ENCODE measurements at places on chromosomes 12 and 14.

DNA sequence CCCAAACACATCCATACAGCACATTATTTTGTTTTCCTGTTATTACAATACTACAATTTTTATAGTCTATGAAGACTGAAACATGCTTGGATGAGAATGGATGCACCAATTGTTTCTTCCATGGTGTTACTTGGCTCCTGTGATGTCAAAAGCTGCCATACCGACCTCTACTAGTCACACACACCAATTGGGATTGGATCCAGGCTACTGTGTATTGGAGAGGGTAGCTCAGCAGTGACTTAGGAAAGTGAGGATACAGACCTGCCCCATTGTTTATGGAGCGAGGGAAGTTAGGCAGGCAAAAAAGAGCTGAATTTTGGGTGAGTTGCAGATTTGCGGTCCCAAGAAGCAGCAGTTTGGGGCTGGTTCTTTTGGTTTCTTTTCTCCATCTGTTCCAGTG lies 30.8 kb upstream of the AKAP6 start:
- DNase-seq = no peak

DNA sequence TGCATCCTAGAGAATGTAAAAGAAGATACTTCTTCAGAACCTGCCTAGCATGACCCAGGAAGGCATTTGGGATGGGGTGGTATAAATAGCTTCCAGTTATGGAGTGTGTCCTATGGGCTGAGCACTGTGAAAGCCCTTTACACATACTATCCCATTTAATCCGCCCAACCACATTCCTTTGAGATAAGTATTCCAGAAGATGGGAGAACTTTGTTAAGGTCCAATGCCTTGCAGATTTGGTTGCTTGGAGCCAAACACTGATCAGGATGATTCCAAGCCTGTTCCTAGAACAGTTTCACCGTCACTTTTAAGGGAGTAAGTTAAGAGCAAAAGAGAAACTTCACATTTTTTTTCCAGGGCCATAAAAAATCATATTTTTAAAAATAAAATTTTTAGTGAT lies 82.5 kb upstream of the CLMN start:
- DNase-seq = no peak

DNA sequence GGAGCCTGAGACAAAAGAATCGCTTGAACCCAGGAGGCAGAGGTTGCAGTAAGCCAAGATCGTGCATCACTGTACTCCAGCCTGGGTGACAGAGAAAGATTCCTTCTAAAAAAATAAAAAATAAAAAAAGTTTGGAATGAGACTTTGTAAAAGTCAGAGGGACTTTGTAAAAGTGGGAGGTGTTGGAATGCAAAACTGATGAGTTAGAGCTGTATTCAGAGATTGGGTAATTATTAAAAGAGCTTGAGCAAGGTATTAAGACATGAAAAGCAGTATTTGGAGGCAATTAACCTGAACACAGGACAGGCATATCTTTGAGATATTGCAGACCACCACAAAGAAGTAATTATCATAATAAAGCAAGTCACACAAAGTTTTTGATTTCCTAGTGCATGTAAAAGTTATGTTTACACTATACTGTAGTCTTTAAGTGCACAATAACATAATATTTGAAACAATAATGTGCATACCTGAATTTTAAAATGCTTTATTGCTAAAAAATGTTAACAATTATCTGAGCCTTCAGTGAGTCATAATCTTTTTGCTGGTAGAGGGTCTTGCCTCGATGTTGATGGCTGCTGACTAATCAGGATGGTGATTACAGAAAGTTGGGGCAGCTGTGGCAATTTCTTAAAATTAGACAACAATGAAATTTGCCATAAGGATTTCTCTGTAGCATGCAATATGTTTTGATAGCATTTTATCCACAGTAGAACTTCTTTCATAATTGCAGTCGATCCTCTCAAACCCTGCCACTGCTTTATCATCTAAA lies 33.1 kb downstream of the PHLDA1 start:
- no peak for DNase-seq

DNA sequence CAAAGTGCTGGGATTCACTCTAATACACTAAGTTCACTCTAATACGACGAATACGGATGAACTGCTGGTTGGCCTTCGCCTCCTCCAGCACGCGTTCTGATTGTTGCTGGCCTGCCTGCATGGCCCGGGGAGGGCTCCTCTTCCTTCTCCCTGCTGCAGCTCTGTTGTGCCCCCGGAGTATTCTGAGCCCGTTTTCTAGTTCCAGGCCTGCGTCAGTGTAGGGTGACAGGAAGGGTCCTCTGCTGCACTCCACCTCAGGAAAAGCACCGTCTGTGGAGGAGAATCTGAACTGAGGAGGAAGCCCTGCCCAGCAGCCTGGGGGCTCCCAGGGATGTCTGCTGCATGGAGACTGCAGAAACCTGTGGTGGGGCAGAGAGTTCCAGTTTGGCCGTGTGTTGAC lies 44.4 kb downstream of the DDX51 start:
- no peak for DNase-seq

GRCh38 chr12:2052826-2053678 lies at the start of gene CACNA1C:
CACNA1C (plus strand) TSS chr12:2052987; CDS start chr12:2053563, 576 bp downstream.
- peak; percentile 85 for DNase-seq

DNA sequence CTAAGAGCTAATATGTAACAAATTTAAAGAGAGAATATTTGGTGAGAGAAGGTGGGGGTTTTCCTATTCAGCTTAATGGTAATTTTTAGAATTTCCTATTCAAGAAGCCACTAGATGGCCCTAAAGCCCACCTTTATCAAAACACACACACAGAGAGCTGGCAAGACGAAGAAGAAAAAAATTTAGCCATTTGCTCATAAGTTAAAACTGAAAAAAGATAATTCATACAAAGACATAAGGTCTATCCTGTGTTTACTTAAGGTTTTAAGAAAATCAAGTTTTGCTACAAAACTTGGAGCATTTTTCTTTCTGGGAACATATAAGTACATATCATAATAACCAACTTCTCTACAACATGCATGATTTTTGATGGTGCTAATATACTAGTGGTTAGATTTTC lies 46.8 kb upstream of the PCED1B start:
- DNase-seq = peak; percentile 7

DNA sequence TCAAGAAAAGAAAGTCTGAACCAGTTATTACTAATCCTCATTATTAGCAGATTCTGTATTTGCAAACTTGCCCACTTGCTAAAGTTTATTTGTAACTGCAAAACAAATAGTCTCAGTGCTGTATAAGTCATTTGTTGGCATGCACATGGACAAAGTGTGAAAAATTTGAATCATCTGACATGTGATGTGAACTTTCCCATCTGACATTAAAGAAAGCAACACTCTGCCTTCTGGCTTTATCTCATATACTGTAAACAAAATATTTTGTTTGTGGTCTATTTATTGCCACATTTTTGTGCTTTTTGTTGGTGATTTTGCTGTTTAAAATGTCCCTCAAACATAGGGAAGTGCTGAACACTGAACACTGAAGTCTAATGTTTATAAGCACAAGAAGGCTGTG lies 513.8 kb downstream of the RPL10L start:
- DNase-seq = no peak

DNA sequence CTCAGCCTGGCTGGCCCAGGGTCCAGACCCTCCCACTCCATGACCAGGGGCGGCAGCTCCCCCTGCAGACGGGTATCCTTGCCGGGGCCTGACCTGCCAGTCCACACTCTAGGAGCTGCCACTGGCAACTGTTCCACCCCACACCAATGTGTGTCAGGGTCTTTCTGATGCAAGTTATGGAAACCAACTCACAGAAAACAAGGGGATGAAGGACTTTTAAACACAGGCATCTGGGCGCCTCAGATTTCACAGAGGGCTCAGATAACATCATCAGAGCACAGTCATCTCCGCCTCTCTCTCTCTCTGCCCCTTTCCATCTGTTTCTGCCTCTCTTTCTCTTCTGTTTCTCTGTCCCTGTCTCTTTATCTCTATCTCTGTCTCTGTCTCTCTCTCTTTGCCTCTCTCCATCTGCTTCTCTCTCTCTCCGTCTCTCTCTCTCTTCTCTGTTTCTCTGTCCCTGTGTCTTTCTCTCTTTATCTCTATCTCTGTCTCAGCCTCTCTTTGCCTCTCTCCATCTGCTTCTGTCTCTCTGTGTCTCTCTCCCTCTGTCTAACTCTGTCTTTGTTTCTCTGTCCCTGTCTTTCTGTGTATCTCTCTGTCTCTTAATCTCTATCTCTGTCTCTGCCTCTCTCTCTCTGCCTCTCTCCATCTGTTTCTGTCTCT lies 67.4 kb upstream of the FBRSL1 start:
- no peak for DNase-seq

GRCh38 chr14:94394581-94395207 lies 6.3 kb upstream of the SERPINA1 start:
- DNase-seq = no peak

DNA sequence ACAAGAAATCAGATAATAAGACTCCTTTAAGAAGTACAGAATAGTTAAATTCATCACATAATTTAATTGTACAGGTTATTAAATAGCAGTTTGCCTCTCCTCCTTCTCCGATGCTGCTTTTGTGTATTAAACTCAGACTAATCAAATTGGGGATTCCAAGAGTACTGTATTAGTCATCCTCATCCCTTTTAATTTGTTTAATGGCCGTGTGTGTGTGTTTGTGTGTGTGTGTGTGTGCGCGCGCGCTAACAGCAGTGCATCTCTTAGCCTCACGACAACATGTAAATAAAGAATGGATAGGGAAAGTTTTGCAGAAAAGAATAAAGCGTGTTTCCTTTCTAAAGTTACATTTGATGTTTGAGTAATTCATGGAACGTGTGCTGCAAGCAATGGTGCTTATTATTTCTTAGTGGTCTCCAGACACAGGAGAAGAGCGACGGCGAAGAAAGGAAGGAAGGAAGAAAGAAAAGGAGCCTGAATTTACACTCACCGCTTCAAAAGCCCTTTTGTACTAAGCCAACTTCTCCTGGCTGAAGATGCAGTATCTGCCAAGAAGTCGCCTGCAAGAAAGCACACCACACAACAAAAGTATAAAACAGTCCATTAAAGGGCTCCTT lies 220.3 kb downstream of the ASCL1 start:
- DNase-seq = no peak

DNA sequence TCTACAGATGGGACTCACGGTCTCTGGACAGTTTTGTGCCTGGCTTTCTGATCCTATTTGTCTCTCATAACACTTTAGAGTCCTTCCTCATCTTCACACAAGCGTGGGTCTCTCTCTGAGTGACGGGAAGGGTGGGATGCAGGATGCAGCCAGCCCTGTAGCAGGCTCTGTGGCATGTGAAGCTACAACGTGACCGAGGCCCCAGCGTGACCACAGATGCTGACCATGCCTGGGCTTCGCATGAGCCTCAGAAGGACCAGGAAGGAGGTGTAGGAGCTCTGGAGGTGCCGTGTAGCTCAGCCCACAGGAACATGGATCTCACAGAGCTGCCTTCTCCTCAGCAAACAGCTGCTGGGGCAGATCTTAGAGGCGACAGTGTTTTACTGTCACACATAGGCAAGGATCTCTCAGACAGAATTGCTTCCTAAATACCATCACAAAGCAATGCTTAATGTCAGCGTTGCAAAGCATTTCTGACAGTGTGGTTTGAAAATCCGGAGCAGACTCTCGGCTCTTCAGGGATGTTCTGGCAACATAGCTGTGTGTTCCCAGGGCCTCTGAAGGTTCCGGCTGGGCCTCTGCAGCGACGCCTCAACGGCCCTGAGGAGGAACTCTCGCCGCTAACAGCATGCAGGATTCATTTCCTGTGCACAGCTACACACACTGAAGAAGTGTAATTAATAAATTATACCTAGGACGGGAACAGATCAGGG lies 21.9 kb downstream of the ANKLE2 start:
- DNase-seq = no peak

DNA sequence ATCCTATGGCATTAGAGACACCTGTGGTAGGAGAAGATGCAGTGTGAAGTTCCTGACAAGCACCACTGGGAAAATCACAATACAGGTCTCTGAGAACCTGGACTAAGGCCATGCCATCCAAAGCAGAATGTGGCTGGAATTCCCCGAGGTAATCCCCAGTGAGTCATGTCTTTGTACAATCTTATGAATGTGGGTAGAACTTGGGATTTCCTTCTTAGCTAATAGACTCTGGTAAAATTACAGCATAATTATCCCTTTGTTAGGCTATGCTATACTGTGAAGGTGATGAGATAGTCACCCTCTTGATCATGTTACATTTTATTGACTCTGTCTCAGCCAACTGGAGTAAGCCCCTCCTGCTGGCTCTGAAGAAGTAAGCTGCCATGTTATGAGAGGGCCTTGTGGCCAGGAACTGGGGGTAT lies 224.3 kb upstream of the DCN start:
- DNase-seq = no peak

- DNase-seq = no peak
These were observed 17.4 kb downstream of the PAWR start for GRCh38 chr12:79673354-79673753.

GRCh38 chr14:33114331-33114730 lies 175.7 kb downstream of the NPAS3 start:
- no peak for DNase-seq

DNA sequence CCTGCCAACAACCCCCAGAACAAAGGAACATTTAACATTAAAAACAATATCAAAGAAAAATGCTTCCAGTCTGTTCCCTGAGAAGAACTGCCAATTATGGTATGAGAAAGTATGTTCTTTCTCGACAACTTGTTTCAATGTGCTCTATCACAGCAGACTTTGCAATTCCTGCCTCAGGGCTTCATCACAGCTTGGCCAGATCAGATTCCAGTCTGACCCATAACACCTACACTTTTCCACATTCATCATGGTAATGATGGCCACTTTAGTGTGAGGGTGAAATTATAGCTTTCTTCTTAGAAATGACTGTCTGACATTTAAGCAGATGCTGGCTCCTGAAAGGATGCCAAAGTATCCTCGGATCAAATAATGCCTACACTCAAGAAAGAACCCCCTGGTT lies 17.0 kb downstream of the NEK9 start:
- no peak for DNase-seq

DNA sequence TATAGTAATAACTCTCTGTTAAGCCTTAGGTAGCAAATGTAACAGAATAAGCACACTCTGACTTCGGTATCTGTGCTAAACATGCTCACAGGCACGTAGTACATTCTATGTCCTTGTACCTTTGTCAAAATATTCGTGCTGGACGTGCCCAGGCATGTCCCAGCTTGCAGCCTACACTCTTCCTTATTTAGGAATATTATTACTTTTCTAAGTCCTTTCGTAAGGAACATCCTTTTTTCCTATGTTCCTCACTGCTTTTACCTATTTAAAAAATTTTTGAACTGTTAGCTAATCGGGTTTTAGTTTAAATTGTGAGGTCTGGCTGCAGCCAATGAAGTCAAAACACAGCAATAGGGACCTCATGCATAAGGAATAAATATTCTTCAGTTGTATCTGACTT lies 24.1 kb upstream of the UBC start:
- no peak for DNase-seq

Data from hepatic stellate cell (primary cell).